ENCODE measurements at places on chromosomes 7 and 10.

DNA sequence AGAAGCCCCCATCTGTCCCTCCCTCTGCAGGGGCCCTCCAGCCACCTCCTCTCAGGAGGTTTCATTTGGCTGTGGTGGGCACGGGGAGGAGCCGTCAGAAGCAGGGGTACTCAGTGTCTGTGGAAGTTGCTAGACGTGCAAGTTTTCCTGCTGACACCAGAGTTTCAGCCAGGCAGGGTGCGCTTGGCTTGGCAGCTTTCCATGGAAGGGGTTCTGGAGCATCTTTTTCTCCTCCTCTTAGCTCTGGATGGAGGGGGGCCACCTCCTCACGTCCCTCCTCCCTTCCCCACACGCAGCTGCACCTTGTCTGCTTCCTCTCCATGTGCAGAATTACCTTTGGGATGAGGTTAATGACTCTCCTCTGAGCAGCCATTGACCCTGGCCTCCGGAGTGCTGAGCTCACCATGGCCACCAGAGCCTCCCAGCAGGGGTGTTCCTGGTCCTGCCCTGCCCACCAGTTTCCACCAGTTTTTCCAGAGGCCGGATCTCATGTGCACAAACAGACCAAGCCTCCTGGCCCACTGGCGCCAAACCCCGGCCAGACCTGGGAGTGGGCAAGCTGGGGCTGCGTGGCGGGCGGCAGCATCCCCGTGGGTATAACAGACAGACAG is 579.8 kb upstream of the FOXK1 start:
- DNase-seq = no peak

DNA sequence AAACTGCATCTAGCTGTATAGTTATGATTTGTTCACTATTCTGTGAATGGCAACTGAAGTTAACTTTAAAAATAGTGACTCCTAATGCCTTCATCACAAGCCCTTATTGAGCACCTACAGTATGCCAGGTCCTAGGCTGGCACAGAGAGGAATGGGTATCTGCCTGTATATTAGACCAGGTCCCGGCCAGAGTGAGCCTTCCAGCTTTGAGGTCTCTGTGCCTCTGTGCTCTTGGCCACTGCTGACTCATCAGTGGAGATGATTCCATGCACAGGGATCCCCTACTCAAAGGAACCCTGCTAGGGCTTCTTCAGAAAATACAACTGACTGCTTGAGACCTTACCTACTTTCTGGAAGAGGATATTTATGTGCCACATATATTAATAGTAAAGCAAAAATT is 118.4 kb downstream of the GFRA1 start:
- DNase-seq = no peak

DNA sequence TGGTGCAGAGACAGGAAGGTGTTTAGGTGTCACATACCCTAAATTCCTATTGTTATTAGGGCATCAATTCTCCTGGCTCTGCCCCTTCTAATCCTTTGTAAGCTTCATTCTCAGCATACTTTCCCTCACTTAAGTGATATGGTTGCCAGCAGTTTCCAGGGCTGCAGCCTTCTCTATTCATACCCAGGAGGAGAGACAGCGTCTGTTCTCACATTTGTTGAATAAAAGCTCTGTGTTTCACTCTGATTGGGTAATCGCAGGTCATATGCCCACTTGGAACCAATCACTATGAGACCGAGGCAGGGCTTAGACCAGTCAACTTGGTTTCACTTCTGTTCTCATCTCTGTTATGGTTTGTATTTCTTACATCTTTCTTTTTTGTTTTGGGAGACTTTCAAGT is 109.6 kb upstream of the MTPN start:
- DNase-seq = no peak

DNA sequence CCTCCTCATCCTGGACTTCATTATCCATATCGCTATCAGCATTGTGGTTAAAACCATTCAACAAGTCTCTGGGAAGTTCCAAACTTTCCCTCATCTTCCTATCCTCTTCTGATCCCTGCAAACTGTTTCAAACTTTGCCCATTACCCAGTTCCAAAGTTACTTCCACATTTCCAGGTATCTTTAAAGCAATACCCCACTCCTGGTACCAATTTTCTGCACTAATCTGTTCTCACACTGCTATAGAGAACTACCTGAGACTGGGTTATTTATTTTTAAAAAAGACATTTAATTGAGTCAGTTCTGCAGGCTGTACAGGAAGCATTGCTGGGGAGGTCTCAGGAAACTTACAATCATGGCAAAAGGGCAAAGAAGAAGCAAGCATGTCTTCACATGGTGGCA is 147.3 kb downstream of the ARL4A start:
- no peak for DNase-seq

GRCh38 chr10:6738112-6738768 is 158.2 kb upstream of the PRKCQ start:
- DNase-seq = no peak

GRCh38 chr7:29484280-29484679 is 79.4 kb upstream of the PRR15 start:
- no peak for DNase-seq

GRCh38 chr7:32257621-32258020 is 187.4 kb upstream of the PDE1C start:
- peak; percentile 58 for DNase-seq

DNA sequence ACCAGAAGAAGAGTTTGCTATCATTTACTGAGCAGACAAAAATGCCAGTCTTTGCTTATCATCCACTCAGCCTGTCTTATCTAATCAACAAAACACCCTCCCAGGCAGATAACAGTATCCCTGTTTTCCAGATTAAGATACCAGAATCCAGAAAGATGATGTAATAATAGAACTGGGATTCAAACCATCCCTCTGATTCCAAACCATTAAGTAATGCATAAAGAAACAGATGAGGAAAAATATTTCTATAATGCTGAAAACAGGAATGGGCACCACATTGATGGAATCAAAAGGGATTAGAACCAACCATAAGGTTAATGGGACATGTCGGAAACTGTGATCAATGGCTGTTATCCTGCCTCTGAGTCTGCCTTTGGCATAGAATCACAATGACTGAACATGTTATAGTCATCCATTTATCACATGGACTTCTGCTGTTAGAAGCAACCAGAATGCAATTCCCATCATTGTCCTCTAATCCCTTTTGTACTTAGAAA is 92.1 kb upstream of the RSU1 start:
- no peak for DNase-seq

DNA sequence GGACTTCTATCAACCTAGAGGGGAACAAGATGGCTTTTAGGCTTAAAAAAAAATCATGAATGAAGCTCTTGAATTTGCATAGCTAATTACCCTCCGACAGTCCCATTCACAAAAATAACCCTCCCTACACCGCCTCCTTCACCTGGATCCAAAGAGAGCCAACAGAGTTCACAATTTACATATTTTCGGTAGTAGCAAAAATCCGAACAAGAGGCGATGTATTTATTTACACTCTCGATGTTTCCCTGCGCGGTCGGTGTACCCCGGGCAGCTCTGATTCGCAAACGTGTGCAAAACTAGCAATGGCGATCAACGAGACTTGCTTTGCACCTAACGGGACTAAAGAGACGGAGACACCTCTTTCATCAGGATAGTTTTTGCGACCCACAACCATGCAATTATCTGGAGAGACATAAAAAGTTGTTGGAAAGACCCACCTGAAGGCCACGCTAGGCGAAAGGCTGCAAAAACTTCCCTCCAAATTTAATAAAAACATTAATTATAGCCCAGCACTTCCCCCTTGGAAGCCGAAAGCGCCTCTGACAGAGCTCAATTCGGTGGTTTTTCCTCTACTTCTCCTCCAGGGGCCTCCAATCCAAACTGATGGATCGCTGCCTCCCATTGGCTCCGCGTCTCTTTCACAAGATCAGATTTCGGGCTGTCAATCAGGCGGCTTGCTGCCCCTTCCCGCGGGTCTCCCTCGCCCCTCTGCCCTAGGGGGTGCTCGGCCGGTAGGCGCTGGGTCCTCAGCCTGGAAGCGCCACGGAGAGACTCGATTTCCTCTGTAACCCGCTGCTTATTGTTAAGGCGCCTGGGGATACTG is at the start of gene ETV1:
ETV1 (minus strand) TSS at position 541 of the 823 bp plus-strand sequence. CDS start 614 bp downstream, outside the sequence.
- peak; percentile 63 for DNase-seq

- no peak for DNase-seq
Measured at GRCh38 chr10:1745780-1746456, 8.6 kb upstream of the ADARB2 start.

DNA sequence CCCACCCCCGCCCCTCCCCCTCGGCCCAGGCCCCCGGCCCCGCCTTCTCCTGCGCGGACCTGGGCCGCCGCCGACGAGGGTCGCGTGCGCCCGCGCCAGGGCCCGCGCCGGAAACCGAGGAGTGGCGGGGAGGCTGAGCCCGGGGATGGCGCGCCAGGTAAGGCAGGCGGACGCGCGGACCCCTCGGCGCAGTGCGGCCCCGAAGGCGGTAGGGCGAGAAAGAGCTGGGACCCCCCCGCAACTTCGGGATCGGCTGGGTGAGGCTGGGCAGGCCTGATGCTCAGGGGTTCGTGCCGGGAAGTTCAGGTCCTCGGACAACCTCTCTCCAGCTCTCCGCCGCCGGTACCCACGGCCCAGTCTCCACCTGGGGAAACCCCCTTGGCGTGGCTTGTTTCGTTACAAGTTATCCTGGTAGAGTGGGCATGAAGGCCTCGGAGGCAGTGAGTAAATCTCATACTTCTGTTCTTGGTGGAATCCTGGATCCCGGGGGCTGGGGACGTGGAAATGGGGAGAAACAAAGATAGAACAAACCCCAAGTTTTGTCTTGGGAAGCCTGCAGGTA is 58.4 kb downstream of the ZNF467 start:
- DNase-seq = peak; percentile 21

GRCh38 chr7:43553999-43554398 is 28.9 kb upstream of the STK17A start:
- DNase-seq = peak; percentile 9

DNA sequence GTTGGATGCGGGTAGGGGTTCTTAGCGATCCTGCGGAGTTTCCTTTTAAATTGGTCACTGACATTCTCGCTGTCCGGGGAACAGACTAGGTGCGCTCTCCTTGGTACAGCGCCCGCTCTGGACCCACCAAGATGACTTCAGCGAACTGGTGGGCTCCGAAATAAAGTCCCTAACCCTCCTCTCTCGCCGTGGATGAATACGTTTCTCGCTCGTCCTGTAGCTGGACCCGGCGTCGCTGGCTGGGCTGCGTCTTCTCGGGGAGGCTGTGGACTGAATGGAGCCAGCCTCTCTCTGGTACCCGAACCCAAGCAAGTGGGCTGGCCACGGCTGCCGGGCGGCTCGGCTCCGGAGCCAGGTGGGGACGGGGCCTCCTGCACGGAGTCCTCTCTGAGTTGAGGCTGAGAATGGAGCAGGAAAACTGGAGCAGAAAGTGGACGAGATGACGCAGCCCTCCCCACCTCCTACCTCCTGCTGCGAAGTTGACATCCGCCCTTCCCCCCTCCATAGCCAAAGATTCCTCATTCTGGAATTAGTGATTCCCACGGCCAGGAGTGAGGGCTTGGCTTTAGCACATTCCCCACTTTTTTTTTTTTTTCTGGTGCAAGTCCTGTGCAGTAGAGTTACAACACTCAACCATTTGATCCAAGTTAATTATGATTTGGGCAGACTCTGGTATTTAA is 1.5 kb downstream of the UNC5B start:
- DNase-seq = no peak

- no peak for DNase-seq
Measured at GRCh38 chr7:23715099-23715498, 5.1 kb downstream of the STK31 start.

DNA sequence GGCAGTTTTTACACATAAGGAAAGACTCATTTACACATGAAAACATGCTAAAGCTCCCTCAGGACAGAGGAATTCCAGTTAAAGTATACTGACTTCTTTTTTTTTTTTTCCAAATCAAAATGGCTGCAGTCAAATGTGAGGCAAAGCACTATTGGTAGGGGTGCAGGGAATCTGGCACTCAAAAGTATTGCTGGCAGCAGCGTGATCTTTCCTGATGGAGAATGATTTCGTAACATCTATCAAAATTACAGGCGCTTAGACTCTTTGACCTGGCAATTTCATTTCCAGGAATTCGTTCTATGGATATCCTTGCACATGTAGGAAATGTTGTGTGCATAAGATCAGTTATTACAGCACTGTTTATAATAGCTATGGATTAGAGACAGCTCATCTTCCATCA is 65.7 kb downstream of the VSTM4 start:
- DNase-seq = no peak

DNA sequence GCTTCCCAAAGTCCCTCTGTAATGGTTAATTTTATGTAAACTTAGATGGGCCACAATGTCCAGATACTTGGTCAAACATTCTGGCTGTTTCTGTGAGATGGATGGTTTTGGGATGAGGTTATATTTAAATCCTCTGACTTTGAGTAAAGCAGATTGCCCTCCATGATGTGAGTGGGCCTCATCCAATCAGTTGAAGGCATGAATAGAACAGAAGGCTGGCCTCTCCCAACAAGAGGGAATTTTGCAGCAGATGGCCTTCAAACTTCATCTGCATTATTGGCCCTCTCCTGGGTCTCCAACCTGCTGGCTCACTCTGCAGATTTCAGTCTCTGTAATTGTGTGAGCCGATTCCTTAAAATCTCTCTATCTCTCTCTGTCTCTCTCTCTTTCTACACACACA is 362.3 kb downstream of the GRID1 start:
- no peak for DNase-seq

GRCh38 chr10:34018129-34018528 is 683.7 kb upstream of the NRP1 start:
- no peak for DNase-seq

DNA sequence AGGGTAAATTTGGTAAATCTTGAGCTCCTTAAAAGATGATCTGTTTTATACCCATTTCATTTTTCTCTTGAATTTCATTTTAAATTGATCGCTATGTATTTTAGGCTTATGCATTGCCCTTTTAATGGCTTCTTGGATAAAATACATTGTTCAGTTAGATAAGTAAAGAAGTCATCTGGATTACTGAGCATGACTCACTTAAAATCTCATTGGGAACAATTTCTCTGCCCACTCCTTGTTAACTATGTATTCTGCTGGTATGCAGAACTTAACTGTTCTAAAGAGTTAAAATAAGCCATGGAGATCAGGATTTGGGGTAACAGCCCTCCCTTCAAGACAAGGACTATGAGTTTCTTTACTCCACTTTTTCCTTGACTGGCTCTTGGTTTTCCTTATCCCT is 134.2 kb downstream of the SND1 start:
- no peak for DNase-seq

DNA sequence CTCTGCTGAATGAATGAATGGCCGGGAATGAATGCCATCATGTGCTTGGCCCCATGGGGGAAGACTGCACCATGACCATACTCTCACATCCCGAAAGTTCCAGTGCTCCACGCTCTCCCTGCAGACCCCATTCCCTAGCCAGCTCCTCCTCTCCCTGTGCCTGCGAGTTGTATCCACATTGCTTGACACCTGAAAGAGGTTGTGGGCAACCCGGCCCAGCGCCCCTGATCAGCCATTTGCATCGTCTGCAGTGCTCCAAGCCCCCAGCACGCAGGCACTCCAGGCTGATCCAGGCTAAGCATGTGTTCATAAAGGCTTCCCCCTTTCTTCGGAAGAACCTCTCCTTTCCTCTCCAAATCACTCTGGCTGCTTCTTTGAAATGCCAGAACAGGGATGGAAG is 354.4 kb upstream of the MKI67 start:
- DNase-seq = no peak

GRCh38 chr10:12790270-12790669 is 211.2 kb downstream of the CCDC3 start:
- DNase-seq = no peak
